ENCODE measurements at places on chromosomes 6 and 20.
A peak's percentile ranks its signal among the peaks of the same experiment; 100 is the strongest.

DNA sequence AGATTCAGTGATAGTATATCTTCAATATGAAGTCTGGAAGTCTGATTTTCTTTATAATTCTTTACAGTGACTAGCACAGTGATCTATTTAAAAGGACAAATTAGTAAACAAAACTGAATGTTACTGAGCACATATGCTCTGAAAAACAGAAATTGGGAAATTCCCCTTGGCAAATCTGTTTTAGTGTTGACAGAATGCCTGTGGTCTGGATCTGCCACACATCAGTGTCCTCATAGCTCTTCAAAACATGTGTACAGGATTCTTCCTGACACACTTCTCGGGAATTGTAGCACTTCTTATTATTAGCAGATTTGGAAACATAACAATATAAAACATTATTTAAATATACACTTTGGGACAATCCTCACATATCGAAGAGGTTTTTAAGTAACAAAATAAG, 354.3 kb downstream of the COL12A1 start:
- H3K36me3 ChIP-seq, result no peaks in the 10 kb centered on the region
- no peaks in the 10 kb centered on the region for H3K4me1 ChIP-seq
- H3K27me3 ChIP-seq, result no peaks in the 10 kb centered on the region
- no peak overlapping the region for H3K27ac ChIP-seq
- no peak overlapping the region for H3K4me3 ChIP-seq

- no peaks in the 10 kb centered on the region for H3K27me3 ChIP-seq
- H3K4me1 ChIP-seq, result peaks cover 37% of the 10 kb centered on the region
- H3K4me3 ChIP-seq, result peak overlapping the region; percentile 95
- peaks cover 18% of the 10 kb centered on the region for H3K36me3 ChIP-seq
- H3K27ac ChIP-seq, result peak overlapping the region; percentile 90
Observed at GRCh38 chr6:147204843-147205311, 660 bp downstream of the STXBP5 start.

GRCh38 chr6:155284775-155285174, 21.0 kb downstream of the CLDN20 start:
- peaks cover 66% of the 10 kb centered on the region for H3K36me3 ChIP-seq
- H3K4me3 ChIP-seq, result no peak overlapping the region
- DNase-seq, result no peak
- no peak overlapping the region for H3K27ac ChIP-seq

DNA sequence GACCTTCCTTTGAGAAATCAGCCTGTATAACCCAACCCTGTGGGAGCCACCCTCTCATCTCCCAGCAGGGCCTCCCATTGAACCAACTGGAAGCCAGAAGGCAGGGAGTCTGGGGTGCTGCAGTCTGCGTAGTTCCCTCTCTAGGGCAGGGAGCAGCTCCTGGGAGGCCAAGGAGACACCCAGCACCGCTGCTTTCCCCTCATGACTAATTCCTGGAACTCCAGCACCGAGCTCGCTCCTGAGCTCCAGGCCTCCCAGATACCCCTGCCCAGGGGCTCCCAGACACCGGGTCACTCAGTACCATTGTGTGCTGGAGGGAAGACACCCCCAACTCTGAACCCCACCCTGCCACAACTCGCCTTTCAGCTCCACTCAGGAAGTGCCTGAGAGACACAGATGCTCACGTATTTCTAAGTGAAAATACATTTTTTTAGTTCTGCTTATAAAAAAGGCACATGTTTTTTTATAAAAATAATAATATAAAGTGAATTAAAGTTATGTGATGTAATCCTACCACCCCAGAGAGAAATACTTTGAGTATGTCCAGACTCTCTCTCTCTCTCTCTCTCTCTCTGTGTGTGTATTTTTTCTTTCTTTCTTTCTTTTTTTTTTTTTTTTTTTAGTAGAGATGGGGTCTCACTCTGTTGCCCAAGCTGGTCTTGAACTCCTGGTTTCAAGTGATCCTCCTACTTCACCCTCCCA, 17.5 kb downstream of the PIM1 start:
- no peak overlapping the region for H3K4me3 ChIP-seq
- H3K27ac ChIP-seq, result peak overlapping the region; percentile 85
- no peak for DNase-seq
- H3K4me1 ChIP-seq, result peaks cover 42% of the 10 kb centered on the region
- no peaks in the 10 kb centered on the region for H3K27me3 ChIP-seq
- H3K36me3 ChIP-seq, result peaks cover 16% of the 10 kb centered on the region
